Esophagus muscularis mucosa (tissue), 4 donors: ENCODE measurements at places on chromosomes 5 and 9. TPM values are rescaled to one million over a fixed set of nuclear protein-coding genes. Genes with fewer than 3 reads are reported as not detected.
A peak's percentile ranks its signal among the peaks of the same experiment; 100 is the strongest.

- DNase-seq: no peak
Measured at GRCh38 chr5:115180165-115180709, 10.5 kb upstream of the TRIM36 start.

GRCh38 chr5:94102849-94103248 is 361.4 kb upstream of the POU5F2 start:
- no peak for DNase-seq

The EPB41L4A gene
- total RNA-seq: 33.8 TPM

DNA sequence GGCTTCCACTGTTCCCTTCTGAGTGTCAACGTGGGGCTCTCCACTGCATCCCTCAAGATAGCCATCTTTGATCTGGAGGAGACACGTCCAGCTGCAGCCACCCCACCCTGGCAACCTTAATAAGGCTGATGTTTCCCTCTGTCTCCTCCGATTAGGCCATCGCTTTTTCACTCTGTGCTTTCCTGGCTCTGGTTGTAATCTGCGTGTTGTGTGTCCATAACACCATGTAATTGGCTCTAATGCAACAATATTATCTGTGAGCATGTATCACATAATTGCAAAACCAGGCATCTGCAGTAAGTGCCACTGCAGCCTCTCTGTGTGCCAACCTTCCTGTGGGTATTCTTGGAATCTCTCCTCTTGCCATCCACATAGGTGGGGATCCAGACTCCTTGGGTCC is 249.9 kb upstream of the PANK3 start:
- DNase-seq: no peak

GRCh38 chr5:83931969-83932368 is 211.3 kb upstream of the HAPLN1 start:
- DNase-seq: no peak

GRCh38 chr5:107806705-107807104 is 136.0 kb upstream of the EFNA5 start:
- DNase-seq: no peak

DNA sequence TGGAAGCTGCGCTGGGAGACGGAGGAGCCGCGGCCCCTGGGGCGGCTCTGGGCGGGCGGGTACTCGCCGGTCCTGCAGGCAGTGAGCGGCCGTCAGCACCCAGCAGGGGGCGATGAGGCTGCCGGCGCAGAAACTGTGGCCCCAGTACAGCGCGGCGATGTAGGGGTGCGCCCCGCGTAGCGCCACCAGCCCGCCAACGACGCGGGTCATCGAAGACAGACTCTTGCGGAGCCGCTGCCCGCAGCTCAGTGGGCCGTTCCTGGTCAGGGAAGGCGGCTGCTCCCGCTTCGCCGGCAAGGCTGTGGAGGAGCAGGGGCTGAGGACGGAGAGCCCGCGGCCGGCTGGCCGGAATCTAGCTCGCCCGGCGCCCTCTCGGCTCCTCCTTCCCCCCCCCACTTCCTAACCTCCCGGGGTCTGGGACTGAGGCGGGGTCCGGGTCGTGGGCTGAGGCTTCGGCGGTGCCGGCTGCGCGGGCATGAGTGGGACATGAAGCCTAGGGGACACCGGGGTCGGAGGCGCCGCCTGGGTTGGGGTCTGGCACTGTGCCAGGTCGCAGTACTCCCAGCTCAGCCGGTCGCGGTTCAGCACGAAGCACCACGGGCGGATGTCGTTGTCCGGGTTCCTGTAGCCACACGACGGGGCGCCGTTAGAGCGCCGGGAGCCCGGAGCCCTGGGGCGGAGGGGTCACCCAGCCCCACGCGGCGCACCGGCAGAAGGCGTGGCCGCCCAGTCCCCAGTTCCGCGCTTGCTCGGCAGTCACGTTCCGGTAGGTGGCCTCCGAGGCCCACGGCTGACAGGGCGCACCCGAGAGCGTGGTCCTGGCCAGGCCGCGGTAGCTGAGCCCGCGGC is 3.6 kb upstream of the PFN3 start:
- DNase-seq: peak; percentile 94

DNA sequence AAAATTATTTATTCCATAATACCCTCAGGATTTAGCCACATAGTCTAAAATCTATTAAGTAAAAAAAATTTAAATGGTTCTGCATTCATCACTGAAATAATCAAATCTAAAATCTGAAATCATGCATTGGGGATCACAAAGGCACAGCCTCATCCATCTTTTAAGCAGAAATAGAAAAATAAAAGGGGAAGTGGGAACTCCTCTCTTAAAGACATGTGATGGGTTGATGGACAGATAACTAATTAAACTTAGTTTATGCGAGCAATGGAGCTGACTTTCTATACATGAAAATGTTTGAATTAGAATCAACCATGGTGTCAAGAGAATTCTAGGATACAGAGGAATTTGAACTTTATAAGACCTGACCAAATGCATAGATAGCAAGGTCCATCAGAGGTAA is 170.5 kb downstream of the GABRB2 start:
- no peak for DNase-seq

DNA sequence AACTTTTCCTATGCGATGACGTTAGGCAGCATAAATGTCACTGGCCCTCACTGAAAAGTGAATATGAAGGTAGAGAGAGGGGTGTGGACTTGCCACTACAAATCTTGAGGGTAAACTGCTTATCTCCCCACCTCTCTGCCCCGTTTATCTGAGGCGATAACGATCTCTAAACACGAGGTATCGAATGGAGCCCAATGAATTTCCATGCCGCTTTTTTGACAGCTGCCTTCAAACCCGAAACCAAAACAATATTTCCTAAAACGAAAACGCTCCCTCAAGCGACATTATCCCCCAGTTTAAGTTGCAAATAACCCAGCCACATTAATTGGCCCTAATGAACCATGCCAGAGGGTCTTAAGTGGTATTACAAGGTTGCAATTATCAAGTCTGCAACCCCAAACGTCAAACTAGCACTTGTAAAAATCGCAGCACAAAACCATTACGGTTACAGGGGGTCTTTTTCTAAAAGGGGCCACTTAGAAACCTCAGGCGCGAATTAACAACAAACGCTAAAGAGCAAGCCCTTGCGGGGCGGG is 1.4 kb downstream of the NR3C1 start:
- DNase-seq: no peak

DNA sequence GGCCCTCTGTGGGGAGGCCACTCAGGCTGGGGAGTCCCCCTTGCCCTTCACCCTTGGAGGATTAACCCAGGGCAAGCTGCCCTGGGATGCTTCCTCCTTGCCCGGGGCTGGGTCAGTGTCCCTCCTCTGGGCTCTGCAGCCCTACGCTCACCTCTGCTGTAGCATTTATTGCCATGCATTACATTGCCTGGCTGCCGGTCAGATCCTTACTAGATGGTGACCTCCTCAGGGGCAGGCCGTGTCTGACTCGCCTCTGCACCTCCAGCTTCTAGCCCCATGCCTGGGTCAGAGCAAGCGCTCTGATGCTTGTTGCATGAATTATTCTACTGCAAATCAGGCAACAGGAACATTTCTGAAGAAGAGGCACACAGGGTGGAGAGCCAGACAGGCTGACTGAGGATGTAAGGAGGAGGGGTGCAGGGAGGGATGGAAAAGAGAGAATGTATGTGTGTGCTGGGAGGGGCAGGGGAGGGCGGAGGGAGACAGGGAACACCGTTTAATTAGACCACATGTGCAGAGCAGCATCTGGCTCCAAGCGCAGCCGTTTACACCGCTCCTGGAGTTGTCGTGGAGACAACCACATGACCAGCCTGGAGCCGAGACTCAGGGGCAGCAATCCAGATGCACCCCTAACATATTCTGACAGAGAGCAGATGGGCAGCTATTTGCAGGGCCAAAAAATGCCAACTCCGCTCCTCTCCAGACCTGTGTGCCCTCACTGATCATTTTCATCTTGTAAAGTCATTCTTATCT is 117.0 kb downstream of the CRB2 start:
- no peak for DNase-seq

DNA sequence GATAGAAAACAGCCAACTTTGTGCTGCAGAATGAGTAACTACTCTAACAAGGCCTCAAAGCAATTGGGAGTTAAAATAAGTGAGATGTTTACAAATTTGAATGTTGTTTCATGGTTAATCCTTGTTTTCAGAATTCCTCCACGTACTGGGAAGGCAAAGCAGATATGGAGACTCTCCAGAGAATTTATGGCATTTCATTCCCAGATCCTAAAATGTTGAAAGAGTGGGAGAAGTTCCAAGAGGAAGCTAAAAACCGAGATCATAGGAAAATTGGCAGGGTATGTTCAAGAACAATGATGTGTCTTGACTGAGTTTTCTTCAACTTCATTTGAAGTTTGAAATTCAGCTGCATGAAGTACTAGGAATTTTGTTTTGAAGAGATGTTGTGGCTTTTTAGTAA is 16.4 kb downstream of the TARS1 start:
- no peak for DNase-seq

GRCh38 chr5:61964201-61964600 is 341.8 kb upstream of the KIF2A start:
- DNase-seq: no peak

The LRRC19 gene
- total RNA-seq: not detected

The TBCA gene
- total RNA-seq: 145 TPM

DNA sequence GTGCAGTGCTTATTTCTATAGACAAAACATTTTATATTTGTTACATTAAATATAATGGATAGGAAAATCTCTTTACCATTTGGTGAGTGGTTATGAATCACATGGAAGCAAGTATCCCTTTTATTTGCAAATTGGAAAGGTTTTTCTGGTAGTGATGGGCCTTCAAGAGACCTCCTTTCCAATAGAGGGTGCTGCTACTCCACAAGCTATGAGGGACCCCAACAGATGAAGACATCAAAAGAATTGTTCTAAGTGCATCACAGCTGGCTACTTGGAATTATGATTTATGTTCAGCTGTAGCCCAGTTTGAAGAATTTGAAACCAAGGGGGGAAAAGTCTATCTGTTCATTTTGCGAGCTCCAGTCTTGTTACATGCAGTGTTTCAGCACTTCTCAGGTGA is 493.7 kb upstream of the SGCD start:
- no peak for DNase-seq

GRCh38 chr9:71854811-71855210 is 56.2 kb downstream of the ABHD17B start:
- DNase-seq: no peak

- no peak for DNase-seq
Measured at GRCh38 chr9:89515416-89515815, 17.5 kb upstream of the SEMA4D start.

The IL4 gene
- total RNA-seq: not detected

- no peak for DNase-seq
Measured at GRCh38 chr9:21889673-21890072, 87.2 kb downstream of the MTAP start.

DNA sequence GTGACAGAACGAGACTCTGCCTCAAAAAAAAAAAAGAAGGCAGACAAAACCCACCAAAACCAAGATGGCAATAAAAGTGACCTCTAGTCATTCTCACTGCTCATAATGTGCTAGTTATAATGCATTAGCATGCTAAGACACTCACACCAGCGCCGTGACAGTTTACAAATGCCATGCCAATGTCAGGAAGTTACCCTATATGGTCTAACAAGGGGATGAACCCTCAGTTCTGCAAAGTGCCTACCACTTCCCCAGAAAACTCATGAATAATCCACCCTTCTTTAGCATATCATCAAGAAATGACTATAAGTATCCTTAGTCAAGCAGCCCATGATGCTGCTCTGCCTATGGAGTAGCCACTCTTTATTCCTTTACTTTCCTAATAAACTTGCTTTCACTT is 4.7 kb upstream of the BICD2 start:
- no peak for DNase-seq

DNA sequence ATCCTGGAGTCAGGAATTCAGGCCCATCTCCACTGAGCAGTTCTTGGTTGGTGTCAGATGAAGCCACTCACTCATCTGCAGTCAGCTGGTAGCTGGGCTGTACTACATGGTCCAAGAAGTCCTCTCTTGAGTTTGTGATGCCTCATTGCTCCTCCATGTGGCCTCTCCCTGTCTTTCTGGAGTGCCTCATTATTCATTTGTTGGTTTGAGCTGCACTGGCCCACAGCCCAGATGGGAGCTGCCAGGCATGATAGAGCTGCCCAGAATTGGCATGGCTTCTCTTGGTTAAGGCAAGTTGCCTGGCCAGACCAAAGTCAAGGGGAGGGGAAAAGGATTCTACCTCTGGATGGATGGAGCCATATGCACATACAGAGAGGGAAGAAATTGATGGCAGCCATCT is 8.0 kb downstream of the PTCD2 start:
- DNase-seq: no peak

The C8G gene
- total RNA-seq: not detected

The SLC4A9 gene
- not detected for total RNA-seq

The RXRA gene
- 81.0 TPM for total RNA-seq

The SLC45A2 gene
- not detected for total RNA-seq

DNA sequence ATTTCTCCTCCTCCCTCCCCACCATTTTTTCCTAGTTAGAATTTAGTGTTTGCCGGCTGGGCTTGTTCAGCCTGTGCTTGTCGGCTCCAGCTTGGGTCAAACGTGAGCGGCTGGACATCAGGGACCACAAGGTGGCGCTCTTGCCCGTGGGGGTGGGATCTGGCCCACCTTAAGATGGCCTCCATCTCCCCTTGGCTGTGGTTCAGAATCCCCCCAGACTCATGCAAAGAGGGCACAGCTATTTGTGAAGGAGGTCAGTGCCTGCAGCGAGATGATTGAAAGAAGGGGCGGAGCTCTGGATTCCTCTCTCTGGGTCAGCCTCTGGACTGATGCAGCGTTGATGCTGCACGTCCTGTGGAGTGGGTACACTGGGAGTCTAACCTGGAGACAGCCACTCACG is 283.3 kb upstream of the TUT7 start:
- no peak for DNase-seq

DNA sequence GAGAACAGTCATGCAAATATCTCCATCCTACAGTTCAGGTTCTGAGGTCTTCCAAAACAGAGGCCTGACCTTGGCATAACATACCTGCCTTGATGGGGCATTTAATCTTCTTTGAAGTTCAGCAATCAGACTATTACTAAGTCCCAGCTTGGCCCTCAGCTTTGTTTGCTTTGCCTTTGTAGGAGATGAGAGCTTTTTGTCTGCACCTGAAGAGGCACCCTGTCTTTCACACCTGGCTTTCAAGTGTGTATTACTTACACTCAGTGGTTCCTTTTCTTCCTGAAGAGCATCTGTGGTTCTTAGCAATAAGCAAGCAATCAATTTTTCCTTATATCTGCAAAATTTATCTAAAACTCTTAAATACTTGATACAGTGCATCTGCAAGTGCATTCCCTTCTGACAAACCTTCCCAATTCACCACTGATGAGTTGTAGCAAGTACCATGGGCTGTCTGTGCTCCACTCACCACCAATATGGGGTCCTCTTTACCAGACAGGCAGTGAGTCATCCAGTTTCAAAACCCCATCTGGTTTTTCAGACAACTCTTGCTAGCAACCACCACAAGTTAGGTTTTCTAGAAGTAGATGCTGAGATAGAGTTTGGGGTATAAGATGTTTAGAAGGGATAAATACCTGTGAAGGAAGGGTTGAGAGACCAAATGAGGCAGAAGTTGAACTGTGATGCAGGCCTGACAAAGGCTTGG is 100.2 kb downstream of the HINT1 start:
- no peak for DNase-seq

- no peak for DNase-seq
Measured at GRCh38 chr5:83914199-83914598, 193.5 kb upstream of the HAPLN1 start.

The PGM5 gene
- 742 TPM for total RNA-seq

- DNase-seq: no peak
Measured at GRCh38 chr9:87661241-87661640, 64.7 kb upstream of the CTSL start.

GRCh38 chr5:137778772-137779564 is 24.8 kb upstream of the HNRNPA0 start:
- no peak for DNase-seq

The ESM1 gene
- not detected for total RNA-seq

The SLC34A1 gene
- total RNA-seq: not detected
